ENCODE measurements at places on chromosomes 2 and 18. TPM values are rescaled to one million over a fixed set of nuclear protein-coding genes. Genes with fewer than 3 reads are reported as not detected.

Gene ZSWIM2
- total RNA-seq: not detected

Gene PKDCC
- total RNA-seq: 74.7 TPM

Gene ANXA4
- total RNA-seq: 39.7 TPM

Gene VWC2L
- total RNA-seq: 0.08 TPM

Gene CFAP210
- not detected for total RNA-seq

Gene TIGD1
- 2.5 TPM for total RNA-seq

Gene DSC1
- 10.0 TPM for total RNA-seq

Gene SERPINB13
- not detected for total RNA-seq

Gene ANKRD39
- total RNA-seq: 15.2 TPM

Measured in cardiac septum (tissue), 1 donor.